Testis (tissue), 5 donors: ENCODE measurements at places on chromosomes 12 and 14. TPM values are rescaled to one million over a fixed set of nuclear protein-coding genes. Genes with fewer than 3 reads are reported as not detected.

The EML5 gene
- 19.3 TPM for total RNA-seq

GRCh38 chr14:101965770-101966722, 1.7 kb downstream of the DYNC1H1 start:
- no peak for DNase-seq

GRCh38 chr12:104627990-104628830, 171.5 kb downstream of the CHST11 start:
- DNase-seq = no peak

The LRTM2 gene
- 0.43 TPM for total RNA-seq

DNA sequence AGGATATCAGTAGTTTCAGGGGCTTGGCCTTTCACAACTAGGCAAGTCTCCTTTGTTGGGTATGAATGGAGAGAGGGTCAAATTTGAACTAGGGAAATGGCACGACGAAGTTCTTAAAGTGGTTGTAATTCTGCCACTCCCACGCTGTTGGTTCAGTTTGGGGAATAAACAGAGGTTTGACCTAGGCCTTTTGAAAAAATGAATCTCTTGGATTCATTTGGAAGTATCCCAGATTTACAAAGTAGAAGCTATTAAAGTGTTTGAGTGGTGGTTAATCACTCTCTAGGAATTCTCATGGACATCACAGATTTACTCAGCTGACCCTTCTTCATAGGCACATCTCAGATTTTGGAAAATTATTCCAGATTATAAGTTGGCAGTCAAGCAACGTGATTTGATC, 14.8 kb downstream of the BATF start:
- no peak for DNase-seq

DNA sequence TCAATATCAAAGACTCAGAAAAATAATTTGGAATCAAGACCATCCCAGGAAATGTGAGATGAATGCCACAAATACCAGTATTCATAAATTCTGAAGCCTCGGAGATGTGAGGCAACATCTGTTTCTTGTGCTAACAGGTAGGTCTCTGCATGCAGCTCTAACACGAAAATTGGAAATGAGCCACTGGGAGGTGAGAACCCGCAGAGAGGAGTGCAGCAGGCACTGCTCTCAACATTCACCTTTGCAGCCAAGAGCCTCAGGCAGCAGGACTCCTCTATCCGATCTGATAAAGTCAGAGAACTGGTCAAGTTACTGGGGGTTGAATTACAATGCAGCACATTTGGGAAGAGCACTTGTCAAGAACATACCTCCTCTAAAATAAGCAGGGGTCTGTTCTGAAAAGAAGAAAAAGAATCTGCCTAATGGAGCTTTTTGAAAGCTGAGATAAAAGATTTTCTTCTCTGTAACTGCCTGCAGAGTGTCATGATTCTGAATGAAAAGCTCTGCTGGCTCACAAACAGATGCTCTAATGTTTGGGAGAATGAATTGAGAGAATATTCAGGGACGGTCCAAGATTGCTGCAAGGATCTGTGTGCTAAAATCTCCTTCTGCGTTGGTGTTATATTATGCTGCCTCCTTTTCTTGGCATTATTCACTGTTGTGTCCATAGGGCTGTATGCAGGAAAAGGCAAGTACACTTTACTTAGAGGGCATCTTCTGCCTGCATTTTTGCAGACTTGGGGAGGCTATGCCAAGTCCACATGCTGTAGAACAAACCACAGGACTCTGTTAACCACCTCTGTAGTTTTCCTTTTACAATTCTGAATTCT, 209.6 kb upstream of the KRR1 start:
- DNase-seq = no peak

The SLC15A5 gene
- total RNA-seq = 0.12 TPM

DNA sequence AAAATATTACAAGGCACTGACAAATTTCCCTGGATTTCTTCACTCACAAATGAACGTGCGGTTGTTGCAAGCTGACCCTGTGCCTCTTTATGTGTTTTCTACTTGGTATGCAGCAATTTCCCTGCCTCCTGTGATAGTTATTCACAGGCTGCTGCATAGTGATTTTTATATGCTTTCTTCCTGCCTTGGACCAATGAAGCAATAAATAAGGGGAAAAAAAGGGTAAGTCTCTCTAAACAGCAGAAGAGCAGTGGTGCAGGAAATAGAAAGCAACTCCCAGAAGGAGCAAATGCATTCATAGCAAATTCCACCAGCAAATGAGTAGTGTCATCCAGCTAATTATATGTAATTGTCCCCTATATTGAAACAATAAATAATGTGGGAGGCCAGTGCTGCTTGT, 737.9 kb downstream of the GALC start:
- DNase-seq = no peak

- DNase-seq = no peak
Measured at GRCh38 chr14:68513838-68514607, 278.8 kb downstream of the ZFP36L1 start.

The SEC23A gene
- total RNA-seq = 52.4 TPM

The TPCN1 gene
- 48.7 TPM for total RNA-seq

DNA sequence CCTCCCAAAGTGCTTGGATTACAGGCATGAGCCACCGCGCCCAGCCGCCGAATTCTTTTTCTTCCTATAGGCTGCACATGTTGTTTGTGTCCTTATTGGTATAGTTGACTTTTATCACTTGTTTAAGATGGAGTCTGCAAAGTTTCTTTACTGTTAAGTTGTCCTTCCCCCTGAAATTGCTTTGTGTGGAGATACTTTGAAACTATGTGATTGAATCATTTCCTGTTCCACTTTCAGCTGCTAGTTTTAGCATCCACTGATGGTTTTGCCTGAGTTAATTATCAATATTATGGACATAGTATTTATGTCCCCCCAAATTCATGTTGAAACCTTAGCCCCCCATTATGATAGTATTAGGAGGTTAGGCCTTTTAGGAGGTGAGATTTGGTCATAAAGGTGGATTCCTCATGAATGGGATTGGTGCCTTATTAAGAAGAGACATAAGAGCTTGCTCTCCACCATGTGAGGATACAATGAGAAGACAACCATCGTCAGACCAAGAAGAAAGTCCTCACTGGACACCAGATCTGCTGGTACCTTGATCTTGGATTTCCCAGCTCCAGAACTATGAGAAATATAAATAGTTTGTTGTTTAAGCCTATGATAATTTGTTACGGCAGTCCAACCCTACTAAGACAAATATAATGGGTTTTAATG, 34.9 kb downstream of the PPHLN1 start:
- no peak for DNase-seq

- DNase-seq = no peak
Measured at GRCh38 chr12:39331539-39332261, 111.2 kb downstream of the KIF21A start.

DNA sequence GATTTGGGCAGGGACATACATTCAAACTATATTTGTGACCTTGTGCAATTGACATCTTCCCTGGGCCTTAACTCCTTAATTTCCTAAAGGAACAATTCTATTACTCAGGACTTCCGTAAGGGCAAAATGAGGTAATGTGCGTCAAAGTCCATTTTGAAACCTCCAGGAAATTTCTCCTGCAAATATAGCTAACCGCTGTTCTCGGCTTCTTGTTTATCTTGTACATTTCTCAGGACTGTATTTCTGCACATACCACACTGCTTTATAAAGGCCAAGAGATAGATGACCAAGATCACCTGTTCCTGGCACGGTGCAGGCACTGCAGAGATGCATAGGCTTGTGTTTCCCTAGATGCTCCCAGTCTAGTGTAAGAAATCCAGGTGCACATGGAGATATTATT, 1009.4 kb downstream of the BCL11B start:
- DNase-seq = no peak

DNA sequence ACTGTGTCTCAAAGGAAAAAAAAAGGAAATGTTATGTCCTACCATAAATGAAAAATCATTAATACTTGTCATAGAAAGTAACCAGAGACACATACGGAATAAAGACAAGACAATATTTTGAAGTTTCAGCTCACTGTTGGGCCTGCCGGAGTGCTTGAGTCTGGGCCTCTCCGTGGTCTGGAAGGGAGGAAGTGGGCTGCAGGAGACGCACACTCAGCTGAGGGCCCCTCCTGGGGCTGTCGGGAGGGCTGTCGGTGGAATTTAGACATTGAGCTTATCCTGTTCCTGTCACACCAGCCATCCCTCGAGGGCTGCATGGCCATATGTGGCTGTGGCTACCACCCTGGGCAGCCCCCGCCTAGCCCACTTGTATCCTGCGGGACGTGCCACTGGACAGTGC, 80.6 kb downstream of the DDX51 start:
- DNase-seq = no peak

The FSCB gene
- total RNA-seq = 69.1 TPM

DNA sequence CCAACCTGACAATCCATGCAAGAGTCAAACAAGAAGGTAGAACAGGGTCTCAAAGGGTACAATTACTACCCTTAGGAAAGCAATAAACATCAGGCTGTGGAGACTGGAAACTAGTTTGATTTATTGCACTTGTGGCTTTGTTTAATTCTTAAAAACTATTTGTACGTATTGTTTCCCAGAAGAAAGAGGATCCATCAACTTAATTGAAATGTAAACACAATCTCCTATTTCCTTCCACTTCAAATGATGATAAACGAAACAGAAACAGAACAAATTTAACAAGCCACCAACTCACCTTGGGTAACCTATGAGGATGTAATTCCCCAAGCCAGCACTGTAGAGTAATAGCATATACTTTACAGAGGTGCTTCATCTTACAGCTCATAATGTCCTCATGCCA, 8.0 kb downstream of the STXBP6 start:
- DNase-seq = no peak

DNA sequence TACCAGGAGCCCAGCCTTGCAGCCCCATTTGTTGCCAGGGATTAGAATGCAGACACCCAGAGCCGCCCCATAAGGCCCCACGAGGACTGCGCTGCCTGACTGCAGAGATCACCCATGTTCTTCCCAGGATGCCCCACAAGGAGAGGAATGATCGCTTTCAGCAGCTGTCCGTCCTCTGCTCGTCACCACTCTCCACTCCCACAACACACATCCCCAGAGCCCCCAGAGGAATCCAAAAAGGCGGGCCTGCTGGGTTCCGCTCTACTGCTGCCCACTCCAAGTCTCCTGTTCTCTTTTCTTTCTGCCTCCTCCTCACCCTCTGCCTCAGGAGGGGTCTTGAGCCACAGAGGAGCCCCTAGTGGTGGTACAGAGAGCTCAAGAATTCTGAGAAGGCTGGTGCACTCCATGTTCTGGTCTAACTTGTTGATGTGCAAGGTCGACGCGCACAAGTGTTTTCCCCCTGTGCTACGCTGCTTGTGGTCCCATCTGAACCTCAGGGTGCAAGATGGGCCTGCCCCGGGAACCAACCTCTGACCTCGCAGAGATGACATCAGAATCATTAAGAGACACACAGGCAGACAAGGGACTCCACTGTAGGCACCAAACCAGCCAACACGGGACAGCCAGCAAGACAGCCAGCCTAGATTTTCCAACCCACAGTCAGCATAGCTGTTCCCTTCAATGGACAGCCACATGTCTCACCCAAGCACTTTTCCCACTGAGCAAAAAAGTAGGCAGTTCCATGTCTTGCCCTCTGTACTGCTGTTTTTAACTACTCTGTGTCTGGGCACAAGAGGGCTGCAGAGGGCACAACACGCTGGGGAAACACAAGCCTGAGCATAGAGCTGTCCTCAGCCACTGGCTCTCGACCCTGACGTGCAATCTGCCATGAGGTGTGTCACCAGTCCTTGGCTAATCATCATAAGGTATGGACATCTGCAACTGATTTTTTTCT, 29.9 kb downstream of the PXN start:
- no peak for DNase-seq
